Epithelial cell of alveolus of lung (primary cell): ENCODE measurements at places on chromosomes 1 and 21. TPM values are rescaled to one million over a fixed set of nuclear protein-coding genes. Genes with fewer than 3 reads are reported as not detected.

Gene CNR2
- total RNA-seq = not detected in 2 replicates

Gene ATP1A4
- total RNA-seq = not detected in 2 replicates

Gene DIO1
- total RNA-seq = not detected in 2 replicates

Gene COL11A1
- 3.3 and 8.0 TPM in 2 replicates for total RNA-seq

Gene ADCY10
- 0.78 and 1.2 TPM in 2 replicates for total RNA-seq

Gene F13B
- not detected in 2 replicates for total RNA-seq

Gene OVAAL
- not detected in 2 replicates for total RNA-seq

Gene CD101
- under 0.01 and 0.32 TPM in 2 replicates for total RNA-seq

Gene PM20D1
- not detected in 2 replicates for total RNA-seq

Gene EFHD2
- total RNA-seq = 50.3 and 87.0 TPM in 2 replicates

Gene DYRK3
- 13.5 and 19.4 TPM in 2 replicates for total RNA-seq

Gene SPRR2B
- total RNA-seq = not detected in 2 replicates

Gene KCNC4
- 0.88 and 1.0 TPM in 2 replicates for total RNA-seq

Gene KRTAP11-1
- total RNA-seq = not detected in 2 replicates

Gene FAM78B
- 0.13 and 1.8 TPM in 2 replicates for total RNA-seq

Gene SH2D1B
- total RNA-seq = not detected in 2 replicates

Gene SMYD2
- total RNA-seq = 17.6 and 34.0 TPM in 2 replicates

Gene MIXL1
- not detected in 2 replicates for total RNA-seq

Gene RIMS3
- total RNA-seq = 0.16 and 0.52 TPM in 2 replicates

Gene ATAD3C
- total RNA-seq = 0.13 TPM in 1 of 2 replicates, not detected in the other

Gene MYOG
- 22.8 TPM in 1 of 2 replicates, not detected in the other for total RNA-seq

Gene PDC
- total RNA-seq = not detected in 2 replicates

Gene LCE2B
- not detected in 2 replicates for total RNA-seq

Gene TRIM67
- total RNA-seq = not detected in 2 replicates

Gene KLF18
- total RNA-seq = not detected in 2 replicates

Gene C1orf185
- not detected in 2 replicates for total RNA-seq

Gene NBPF14
- total RNA-seq = 20.2 and 25.3 TPM in 2 replicates

Gene GLUL
- total RNA-seq = 202 and 210 TPM in 2 replicates

Gene IKBKE
- 8.8 and 22.4 TPM in 2 replicates for total RNA-seq

Gene IL12RB2
- total RNA-seq = not detected in 2 replicates

Gene ZFP69B
- total RNA-seq = 0.32 and 4.5 TPM in 2 replicates

Gene KRTAP10-9
- total RNA-seq = not detected in 2 replicates

Gene PCNT
- 13.7 and 14.4 TPM in 2 replicates for total RNA-seq

Gene LCA5L
- total RNA-seq = 1.2 and 2.4 TPM in 2 replicates

Gene TFF1
- not detected in 2 replicates for total RNA-seq

Gene IBA57
- total RNA-seq = 2.1 and 8.9 TPM in 2 replicates

Gene IGSF21
- total RNA-seq = not detected in 2 replicates

Gene GPR25
- total RNA-seq = 0.48 TPM in 1 of 2 replicates, not detected in the other

Gene CCDC185
- total RNA-seq = not detected in 2 replicates

Gene FCRL1
- not detected in 2 replicates for total RNA-seq

Gene FLAD1
- total RNA-seq = 27.4 and 30.3 TPM in 2 replicates

Gene FAM76A
- total RNA-seq = 6.9 and 8.7 TPM in 2 replicates

Gene ELAPOR1
- 0.13 and 0.48 TPM in 2 replicates for total RNA-seq

Gene HPDL
- total RNA-seq = 1.3 and 8.3 TPM in 2 replicates

Gene PADI6
- not detected in 2 replicates for total RNA-seq

Gene MARCKSL1
- 121 and 127 TPM in 2 replicates for total RNA-seq

Gene PRKAA2
- 1.7 and 2.5 TPM in 2 replicates for total RNA-seq

Gene CYP4X1
- total RNA-seq = under 0.01 and 0.32 TPM in 2 replicates

Gene CA14
- not detected in 2 replicates for total RNA-seq

Gene ALX3
- total RNA-seq = not detected in 2 replicates

Gene TAF5L
- 9.5 and 12.8 TPM in 2 replicates for total RNA-seq
